ENCODE measurements at places on chromosomes 11 and 22.

GRCh38 chr11:47387944-47388696 is 9.8 kb upstream of the SPI1 start:
- DNase-seq: no peak

DNA sequence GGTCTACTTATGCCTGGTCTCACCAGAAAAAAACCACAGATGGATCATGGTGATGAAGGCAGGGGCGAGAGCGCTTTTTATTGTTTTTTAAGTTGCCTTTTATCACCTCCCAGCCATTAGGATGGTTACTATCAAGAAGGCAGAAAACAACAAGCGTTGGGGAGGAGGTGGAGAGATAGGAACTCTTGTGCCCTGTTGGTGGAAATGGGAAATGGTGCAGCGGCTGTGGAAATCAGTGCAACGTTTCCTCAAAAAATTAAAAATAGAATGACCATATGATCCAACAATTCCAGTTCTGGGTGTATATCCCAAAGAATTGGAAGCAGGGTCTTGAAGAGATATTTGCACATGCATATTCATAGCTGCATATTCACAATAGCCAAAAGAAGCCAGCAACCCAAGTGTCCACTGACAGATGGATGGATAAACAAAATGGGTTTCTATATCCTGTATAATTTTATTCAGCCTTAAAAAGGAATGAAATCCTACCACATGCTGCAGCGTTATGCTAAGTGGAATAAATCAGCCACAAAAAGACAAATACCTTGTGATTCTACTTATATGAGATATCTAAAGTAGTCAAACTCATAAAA is 20.5 kb upstream of the ACRV1 start:
- DNase-seq: no peak

DNA sequence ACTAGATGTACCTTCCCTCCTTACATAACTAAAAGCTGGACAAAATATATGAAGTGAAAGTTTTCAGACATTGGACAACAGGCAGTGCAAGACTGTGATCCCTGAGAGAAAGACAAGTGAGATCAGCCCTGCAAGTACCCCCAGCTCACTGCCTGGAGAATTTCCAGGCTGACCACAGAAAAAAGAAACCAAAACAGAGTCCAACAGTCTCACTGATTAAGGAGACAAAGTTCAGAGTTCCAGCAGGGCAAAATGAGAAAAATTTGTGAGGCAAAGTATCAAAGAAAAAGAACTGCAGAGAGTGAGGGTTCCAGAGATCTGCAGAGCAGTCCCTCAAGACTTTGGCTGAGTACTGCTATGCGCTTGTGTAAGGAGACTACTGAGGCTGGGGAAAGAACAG is 47.3 kb upstream of the TMEM45B start:
- no peak for DNase-seq

- no peak for DNase-seq
Observed at GRCh38 chr11:8260202-8260966, 3.3 kb downstream of the LMO1 start.

GRCh38 chr11:132784441-132784840 is 747.9 kb downstream of the OPCML start:
- no peak for DNase-seq

DNA sequence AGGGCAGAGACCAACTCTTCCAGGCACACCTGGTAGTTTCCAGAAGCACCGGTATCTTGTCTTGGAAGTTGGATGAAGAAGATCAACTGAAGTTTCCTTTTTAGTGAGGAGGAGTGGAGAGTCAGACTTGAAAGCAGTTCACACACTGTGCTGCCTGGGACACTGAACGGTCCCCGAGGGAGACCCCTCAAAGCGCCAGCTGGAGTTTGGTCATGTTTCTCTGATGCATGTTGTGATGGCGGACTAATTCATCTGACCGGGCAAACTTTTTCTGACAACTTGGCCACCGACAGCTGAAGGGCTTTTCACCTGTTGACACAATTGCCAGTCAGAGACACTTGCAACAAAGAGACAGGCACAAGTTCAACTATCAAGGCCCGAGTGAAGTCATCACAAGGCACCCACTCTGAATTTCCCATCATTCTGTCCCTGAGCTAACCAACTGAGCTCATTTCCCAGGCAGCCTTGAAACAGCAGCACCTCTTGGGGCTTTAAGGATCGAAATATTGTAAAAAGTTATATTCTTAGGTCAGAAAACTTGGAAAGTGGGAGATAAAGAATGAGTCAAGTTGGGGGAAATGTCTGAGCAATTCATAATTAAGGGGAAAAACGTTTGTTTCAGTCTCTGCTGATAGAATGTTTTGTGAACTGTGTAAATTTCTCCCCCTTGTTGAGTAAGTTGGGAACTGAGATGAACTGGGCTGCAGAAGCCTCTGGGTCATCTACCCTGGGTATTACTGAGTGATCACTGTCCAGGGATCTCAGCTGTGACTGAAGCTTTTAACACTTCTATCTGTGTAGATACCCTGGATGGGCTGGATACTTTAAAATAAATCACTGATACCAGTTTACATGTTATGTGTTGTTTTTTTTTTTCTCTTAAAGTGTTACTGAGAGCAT is 46.2 kb downstream of the WT1 start:
- no peak for DNase-seq

GRCh38 chr11:2316169-2316962 is 14.6 kb downstream of the TSPAN32 start:
- no peak for DNase-seq

DNA sequence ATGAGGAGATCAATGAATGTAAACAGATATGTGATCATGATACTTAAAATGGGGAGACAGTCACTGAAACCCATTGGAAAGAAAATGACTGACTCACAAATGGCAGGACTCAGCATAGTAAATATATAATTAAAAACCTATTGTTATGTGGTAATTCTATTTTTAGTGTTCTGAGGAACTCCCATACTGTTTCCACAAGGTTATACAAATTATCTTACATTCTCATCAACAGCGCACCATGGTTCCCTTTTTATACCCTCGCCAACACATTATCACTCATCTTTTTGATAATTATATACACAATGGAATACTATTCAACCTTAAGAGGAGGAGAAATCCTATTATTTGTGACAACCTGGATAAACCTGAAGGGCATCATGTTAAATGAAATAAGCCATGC is 17.1 kb downstream of the OR5B21 start:
- DNase-seq: no peak

DNA sequence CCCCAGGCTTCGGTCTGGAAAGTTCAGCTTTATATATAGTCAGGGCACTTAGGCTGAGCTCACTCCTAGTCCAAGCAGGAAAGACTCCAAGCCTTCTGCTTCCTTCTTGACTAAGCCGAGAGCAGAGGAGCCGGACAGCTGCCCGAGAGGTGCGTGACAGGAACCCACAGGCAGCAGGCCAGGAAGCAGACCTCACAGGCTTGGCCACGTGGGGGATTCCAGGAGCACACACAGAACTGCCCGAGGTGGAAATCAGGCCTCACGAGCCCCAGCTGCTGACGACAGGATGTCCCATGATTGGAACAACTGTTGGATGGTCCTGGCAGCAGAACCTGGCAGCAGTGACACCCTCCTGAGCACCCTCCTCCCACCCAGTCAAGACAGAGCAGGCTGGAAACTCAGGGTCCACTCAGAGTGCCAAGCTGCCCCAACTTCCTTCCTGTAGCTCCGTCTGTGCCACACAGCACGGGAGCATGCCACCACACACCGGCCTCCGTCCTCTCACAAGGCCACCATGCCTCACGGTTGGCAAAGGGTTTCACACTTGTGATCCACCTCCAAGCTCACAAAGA is 5.4 kb downstream of the PLA2G6 start:
- DNase-seq: peak; percentile 40

DNA sequence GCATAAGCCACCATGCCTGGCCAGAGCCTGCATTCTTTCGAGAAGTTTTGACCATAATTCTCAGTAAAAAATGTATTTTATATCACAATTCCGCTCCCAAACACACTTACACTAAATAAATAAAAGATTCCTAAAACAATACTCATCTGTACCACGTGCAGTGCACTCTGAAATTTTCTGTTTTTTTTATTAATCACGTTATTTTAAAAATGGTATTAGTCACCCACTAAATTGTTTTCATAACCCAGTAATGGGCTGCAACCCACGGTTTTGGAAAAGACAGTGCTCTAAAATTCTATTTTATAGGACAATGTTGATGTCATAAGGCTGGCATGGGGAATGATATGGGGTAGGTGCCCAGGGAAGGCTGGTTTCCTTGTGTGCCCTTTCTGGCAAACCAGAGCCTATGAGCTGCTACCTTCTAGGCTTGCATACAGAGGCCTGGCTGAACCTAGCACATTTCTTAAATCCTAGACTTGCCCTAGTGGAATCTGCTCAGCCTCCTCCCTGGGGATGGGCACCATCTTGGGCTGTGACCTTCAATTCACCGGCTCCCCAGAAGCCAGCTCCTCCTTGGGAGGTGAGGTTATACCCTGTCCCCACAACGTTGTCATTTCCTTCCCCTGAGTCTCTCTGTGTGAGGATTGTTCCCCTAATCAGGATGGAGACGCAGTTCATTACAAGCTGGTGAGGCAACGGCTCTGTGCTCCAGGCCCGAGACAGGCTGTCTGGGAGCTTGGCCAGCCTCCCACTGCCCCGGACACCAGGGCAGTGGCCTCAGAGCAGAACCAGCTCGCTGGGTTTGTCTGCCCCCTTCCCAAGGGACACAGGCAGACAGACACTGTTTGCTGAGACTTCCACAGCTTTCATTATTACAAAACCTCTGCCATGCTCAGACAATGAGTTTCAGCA is 116.5 kb upstream of the NAV2 start:
- DNase-seq: no peak

DNA sequence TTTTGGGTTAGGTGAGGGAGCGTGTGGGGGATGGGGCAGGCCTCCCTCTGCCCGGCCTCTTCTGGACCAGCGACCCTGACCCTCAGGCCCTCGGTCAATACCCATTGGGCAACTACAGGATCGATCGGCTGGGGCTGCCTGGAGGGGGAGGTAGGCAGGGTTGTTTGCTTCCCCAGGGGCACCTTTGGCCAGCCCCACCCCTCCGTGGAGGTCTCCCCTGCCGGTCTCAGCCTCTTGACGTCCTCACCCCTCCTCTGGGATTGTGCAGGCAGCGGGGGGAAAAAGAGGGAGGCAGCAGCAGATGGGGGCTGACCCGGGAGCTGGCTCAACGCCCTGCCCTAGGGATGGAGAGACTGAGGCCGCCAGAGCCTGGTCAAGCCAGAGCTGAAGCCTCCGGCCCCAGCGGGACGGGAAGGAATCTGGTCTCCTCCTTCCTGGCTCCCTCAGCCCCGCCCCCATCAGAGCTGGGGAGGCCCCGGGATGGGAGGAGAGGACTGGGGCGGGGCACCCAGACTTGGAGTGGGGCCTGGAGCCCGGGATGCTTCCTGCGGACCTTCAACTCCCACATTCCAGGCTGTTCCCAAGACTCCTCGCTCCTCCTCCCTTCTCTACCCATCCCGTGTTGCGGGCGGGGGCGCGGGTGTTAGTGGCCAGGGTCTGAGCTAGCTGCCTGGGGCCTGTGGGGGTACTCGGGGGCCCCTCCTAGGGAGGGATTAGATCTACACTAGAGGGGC is 14.4 kb upstream of the CDC42EP1 start:
- no peak for DNase-seq

- no peak for DNase-seq
Observed at GRCh38 chr11:46635557-46636139, 18.3 kb downstream of the ATG13 start.

GRCh38 chr11:114864896-114865295 is 186.6 kb downstream of the NXPE2 start:
- DNase-seq: no peak

DNA sequence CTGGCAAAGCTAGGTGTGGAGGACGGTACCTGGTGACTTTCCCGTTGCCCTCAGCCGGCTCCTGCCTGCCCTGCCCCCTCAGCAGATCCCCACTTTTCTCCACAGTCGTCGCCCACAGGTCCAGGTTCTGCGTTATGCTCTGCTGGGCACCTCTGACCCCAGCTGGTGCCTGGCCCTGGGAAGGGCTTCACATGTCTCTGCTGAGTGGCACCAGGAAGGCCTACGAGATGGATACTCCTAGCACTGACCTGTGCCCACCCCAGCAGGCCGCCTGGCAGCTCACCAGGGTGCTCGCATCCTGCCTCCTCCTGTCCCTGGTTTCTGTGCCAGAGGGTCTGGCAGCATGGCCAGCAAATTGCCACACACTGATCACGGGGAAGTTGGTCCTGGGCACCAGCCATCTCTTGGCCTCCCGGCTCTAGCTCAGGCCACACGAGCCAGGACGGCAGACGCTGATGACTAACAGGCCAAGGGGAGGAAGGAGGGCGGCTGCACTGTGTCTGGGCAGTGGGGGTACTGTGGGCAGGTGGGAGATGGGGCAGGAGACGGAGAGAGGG is 13.8 kb downstream of the CARS1 start:
- DNase-seq: no peak

GRCh38 chr11:116874251-116874650 is 36.8 kb upstream of the APOA1 start:
- no peak for DNase-seq

- DNase-seq: no peak
Observed at GRCh38 chr11:30326114-30326778, 3.3 kb downstream of the ARL14EP start.

- DNase-seq: no peak
Observed at GRCh38 chr22:34567367-34567766, 498.6 kb upstream of the ISX start.

- DNase-seq: no peak
Observed at GRCh38 chr22:42724062-42724461, 3.4 kb upstream of the A4GALT start.

DNA sequence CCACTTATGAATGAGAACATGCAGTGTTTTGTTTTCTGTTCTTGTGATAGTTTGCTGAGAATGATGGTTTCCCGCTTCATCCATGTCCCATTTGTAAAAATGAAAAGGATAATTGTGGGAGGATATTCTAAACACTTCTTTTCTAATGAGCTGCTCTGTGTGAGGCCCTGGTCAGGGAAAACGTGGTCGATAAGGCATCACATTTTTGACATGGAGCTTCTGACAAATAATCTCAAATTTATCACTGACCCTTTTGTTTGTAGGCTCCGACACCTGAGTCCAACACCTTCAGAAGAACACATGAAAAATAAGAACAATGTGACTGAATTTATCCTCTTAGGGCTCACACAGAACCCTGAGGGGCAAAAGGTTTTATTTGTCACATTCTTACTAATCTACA is at the start of gene OR4A15:
OR4A15 (plus strand) TSS at position 301 of the 400 bp plus-strand sequence; CDS start at position 301, 0 bp downstream.
- no peak for DNase-seq

- no peak for DNase-seq
Observed at GRCh38 chr11:11514246-11514645, 107.6 kb downstream of the GALNT18 start.

GRCh38 chr11:22456993-22457762 is 119.0 kb downstream of the SLC17A6 start:
- DNase-seq: no peak

DNA sequence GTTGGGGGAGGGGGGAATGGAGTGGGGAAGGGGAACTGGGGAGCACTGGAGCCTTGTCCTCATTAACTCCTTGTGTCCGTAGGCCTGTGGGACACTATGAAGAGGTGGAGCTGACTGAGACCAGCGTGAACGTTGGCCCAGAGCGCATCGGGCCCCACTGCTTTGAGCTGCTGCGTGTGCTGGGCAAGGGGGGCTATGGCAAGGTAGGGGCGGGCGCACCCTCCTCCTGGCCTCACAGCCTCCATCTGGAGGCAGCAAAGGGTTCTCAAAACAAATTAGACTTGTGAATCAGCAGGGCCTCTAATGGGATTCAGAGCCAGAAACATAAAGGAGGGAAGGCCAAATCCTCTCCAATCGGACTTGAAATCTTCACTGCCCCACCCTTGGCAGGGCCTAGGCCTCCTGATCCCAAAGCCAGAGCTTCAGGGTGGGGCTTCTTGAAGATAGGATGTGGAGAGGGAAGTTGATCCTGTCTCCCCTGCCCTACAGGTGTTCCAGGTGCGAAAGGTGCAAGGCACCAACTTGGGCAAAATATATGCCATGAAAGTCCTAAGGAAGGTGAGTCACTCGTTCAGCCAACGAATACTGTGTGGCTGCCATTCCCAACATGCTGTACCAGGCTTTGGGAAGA is 859 bp downstream of the RPS6KB2 start:
- DNase-seq: no peak

Data from esophagus squamous epithelium (tissue), 5 donors.